Coronary artery (tissue), 2 donors: ENCODE measurements at places on chromosomes 13 and 19.

- no peak for DNase-seq
Measured at GRCh38 chr13:77016888-77017623, 9.9 kb downstream of the FBXL3 start.

DNA sequence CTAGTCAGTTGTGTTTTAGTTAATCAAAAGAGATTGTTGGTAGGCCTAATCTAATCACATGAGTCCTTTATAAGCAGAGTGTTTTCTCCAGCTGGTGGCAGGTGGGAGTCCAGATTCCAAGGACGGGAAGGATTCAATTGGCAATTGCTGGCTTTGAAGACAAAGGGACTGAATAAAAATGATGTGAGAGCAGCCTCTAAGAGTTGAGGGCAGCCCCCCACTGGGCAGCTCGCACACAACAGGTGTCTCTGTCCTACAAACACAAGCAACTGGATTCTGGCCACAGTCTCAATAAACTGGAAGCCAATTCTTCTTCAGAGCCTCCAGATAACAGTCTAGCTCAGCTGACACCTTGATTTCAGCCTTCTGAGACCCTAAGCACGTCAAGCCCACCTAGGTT lies 915.2 kb downstream of the PCDH9 start:
- DNase-seq, result no peak

DNA sequence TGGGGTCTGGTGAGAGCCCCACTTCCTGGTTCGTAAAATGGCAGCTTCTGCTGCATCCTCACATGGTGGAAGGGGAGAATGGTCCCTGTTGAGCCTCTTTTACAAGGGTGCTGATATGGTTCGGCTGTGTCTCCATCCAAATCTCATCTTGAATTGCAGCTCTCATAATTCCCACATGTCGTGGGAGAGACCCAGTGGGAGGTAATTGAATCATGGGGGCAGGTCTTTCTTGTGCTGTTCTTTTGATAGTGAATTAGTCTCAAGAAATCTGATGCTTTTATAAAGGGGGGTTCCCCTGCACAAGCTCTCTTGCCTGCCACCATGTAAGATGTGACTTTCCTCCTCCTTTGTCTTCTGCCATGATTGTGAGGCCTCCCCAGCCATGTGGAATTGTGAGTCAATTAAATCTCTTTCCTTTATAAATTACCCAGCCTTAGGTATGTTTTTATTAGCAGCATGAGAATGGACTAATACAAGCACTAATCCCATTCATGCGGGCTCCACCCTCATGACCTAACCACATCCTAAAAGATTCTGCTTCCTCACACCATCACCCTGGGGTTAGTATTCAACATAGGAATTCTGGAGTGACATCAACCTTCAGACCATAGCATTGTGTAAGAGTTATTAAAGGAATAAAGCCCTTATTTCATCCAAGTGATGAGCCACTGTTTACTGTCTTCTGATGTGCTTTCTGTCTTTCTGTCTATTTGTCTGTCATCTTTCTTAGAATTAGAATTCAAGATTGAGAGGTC lies 159.0 kb upstream of the IRS2 start:
- no peak for DNase-seq

GRCh38 chr13:41289463-41289881 lies 21.6 kb upstream of the NAA16 start:
- DNase-seq, result no peak

GRCh38 chr19:1453525-1454364 lies 3.8 kb downstream of the APC2 start:
- no peak for DNase-seq

- DNase-seq, result no peak
Measured at GRCh38 chr19:13078381-13078780, 24.3 kb downstream of the LYL1 start.

- DNase-seq, result no peak
Measured at GRCh38 chr19:27748551-27749152, 1464.3 kb downstream of the UQCRFS1 start.
